Activated naive CD4-positive, alpha-beta T cell treated with anti-CD3 and anti-CD28 coated beads, Interleukin-2, amount 50 U/mL, for 72 hours (primary cell): ENCODE measurements at places on chromosomes 6 and 20. TPM values are rescaled to one million over a fixed set of nuclear protein-coding genes. Genes with fewer than 3 reads are reported as not detected.

DNA sequence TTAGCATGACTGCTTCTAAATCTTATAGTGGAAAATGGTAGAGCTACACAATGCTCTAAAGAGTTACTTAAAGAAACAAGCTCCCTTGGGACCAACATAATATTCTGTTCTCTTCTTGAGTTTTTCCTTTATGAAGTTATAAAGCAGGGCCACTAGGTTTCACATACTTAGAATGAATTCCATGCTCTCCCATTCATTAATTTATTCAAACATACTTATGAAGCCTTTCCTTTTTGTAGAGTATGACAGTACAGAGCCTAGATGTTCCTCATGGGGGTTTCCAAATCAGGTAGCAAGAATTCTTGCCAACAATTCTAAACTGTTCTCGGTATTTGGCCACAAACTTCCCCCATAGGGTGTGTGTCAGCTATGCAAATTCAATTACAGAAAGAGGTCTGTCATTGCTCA, 20.6 kb upstream of the FABP7 start:
- no peak for DNase-seq

- no peak for DNase-seq
These were observed 13.0 kb downstream of the CLVS2 start for GRCh38 chr6:123009059-123009458.

DNA sequence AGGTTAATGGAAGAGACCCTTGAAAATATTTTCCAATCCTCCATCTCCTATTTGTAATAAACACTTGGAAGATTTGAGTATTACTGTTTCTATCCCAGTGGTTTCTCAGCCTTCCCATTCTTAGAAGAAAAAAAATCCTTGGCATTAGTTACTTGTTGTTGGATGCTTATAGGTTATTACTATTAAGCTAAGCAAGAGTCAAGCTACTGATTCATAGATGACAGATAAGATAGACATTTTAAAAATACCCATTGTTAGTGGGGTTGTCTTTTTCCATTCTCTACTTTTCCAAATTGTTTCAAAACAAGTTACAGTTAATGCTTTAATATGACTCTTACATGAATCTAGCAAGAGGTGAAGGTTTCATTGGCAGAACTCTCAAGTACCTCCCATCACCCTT, 158.5 kb downstream of the HIVEP2 start:
- DNase-seq: no peak

- no peak for DNase-seq
These were observed 60.1 kb upstream of the AKIRIN2 start for GRCh38 chr6:87762116-87762515.

DNA sequence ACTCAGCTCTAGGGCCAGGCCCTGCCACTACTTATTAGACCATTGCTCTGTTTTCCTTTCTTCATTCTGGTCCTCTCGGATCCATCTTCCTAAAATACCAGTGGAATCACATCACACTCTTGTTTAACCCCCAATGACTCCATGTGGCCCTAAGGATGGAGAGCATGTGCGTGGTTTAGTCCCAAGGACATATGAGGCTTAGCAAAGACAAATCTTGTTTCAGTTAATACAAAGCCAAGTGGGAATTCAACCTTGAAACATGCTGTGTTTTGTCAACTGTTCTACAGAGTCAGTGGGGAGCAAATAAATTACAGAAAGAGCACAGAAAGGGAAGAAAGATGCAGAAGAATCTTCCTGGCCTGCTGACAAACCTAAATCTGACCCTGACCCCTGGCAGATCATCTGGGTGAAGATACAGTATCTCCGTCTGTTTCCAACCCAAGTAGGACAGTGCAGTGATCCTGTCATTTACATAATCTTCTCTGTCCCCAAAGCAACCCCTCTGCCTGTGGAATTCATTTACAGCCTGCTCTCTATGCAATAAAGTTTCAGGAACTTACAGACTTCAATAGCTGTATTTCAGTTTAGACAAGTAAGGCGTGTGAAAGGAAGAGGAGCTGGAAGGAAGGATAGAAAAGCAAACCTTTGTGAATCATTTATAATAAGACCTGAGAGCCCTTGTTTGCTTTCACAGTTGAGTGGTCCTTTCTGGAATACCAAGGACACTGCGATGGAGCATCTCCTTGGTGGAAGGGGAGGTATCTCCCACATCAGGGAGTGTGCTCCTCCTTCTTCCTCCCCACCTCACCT, 144.0 kb downstream of the THBS2 start:
- no peak for DNase-seq

DNA sequence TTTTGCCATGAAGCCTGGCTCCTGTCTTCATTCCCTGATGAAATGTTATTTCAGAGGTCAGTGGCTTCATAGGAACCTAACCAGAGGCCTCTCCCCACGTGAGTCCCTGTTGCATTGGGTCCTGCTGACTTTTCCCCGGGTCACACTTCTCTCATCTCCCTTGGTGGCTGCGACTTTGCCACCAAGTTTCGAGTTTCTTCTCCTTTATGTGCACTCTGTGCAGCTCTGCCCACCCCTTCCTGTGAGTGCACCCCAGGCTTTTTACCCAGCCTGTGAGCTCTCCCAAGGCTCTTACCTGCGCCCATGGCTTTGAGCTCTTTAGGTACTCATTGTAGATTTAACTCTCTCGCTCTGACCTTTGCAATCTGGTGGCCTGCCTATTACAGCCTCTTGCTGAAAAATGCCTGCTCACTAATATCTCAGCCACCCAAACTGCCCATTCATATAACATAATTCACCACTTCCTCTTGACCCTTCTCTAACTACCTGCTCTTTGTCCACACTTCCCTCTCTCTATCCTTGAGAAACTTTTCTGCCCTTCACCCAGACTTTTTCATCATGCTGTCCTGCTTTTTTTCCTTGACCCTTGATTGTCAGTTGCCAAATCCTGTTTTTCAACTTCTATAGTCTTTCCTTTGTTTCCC, 105.9 kb downstream of the SASH1 start:
- no peak for DNase-seq

- DNase-seq: no peak
These were observed 67.1 kb downstream of the TAF4 start for GRCh38 chr20:61998343-61999121.

DNA sequence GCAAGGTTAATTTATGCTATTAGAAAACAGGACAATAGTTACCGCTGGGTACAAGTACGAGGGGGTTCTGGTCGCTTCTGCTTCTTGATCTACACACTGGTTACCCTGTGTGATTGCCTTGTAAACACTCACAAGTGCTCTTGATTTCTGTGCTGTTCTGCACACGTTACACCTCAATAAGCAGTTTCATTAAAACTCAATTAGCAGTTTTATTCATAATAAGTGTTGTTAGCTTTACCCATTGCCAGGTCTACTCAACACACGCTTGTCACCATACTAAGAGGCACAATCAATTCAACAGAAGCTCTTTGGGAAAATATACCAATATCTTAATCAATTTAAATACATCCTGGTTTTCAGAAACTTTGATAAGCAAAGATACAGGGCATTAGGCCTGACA, 20.4 kb downstream of the BMP7 start:
- no peak for DNase-seq

- DNase-seq: no peak
These were observed 820 bp upstream of the TREML2 start for GRCh38 chr6:41201764-41202173.

DNA sequence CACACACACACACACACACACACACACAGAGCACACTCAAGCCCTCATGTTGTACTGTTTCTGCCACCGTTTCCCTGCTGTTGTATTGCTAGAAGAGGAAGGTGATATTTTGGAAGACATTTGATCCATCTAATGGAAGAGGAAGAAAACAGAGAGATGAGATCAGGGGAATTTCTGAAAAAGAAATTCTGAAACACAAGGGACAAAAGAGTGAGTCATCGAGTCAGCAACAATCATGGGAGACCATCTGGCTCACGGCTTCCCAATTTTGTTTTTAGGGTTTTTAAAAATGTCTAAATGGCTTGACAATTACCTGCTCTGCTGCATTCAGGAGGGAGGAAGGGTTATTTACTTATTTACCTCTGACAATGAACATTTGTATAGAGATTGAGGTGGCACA, 22.0 kb downstream of the SOX4 start:
- DNase-seq: no peak

DNA sequence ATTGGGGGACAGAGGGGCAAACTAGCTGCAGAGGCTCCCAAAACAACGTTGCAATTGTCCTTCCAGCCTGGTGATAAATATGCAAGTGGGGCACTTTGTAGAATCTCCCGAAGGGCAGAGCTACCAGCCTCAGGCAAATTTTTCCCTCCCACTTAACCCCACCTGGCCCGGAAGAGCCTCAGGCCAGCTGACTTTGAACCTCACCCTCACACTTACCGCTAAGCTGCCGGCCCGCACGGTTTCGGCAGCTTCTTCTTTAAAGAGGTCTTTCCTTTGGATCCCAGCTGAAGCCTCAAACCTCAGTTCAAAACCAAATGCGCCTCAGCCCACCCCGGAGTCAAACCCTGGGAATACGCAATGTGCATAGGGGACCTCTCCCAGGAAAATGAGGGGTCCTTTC, 2.5 kb downstream of the OVOL2 start:
- no peak for DNase-seq

- DNase-seq: no peak
These were observed 54.6 kb downstream of the ARHGAP18 start for GRCh38 chr6:129655334-129655733.

GRCh38 chr6:42846505-42846904, 32.9 kb upstream of the RPL7L1 start:
- no peak for DNase-seq

DNA sequence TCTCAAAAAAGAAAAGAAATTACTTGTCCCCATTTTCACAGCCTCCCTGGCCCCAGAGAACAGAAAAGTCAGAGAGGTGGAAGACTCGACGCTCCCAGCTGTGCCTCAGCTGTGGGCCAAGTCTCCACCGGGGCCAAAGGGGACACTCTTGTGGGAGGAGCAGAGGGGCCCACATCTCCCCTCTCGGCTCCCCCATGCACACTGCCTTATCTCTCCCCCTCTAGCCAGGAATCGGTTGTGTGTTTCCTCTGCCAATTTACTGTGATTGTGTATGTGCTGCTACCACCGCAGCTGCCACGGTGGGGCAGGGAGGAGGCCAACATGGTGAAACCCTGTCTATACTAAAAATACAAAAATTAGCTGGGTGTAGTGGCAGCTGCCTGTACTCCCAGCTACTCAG, 8.4 kb downstream of the TIAM2 start:
- no peak for DNase-seq

- no peak for DNase-seq
These were observed 43.3 kb downstream of the PPARD start for GRCh38 chr6:35385457-35386202.

GRCh38 chr6:16338577-16339264, 100.3 kb downstream of the GMPR start:
- DNase-seq: no peak

- DNase-seq: no peak
These were observed 557.5 kb upstream of the NOX3 start for GRCh38 chr6:156013155-156013554.

GRCh38 chr20:16701296-16701695, 28.5 kb upstream of the SNRPB2 start:
- no peak for DNase-seq

- DNase-seq: no peak
These were observed 5.1 kb downstream of the KIAA1755 start for GRCh38 chr20:38255393-38255792.

DNA sequence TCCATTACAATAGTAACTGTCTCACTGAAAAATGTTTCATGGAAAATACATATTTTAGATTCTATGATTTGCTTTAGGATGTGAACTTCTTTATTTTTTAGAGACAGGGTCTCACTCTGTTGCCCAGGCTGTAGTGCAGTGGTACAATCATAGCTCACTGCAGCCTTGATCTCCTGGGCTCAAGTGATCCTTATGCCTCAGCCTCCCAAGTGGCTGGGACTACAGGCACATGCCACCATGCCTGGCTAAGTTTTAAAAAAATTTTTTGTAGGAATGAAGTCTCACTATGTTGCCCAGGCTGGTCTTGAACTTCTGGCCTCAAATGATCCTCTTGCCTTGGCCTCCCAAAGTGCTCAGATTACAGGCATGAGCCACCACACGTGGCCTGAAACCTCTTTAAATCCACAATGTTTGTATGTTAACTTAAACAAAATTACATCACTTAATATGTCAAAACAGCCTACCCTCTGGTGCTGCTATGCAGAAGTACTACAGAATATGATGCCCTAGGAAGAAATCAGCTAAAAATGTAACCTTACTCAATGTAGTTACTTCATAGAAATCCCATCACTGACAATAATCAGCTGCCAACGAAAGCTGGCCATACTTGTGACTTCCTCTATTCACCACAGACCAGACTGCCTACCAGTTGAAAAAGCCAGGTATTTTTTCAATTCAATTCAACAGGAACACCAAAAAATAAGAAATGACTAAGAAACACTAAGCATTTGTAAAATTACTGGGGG, 17.6 kb downstream of the EEF1A1 start:
- DNase-seq: no peak

GRCh38 chr20:32762754-32763201, 593 bp downstream of the DNMT3B start:
- DNase-seq: no peak

DNA sequence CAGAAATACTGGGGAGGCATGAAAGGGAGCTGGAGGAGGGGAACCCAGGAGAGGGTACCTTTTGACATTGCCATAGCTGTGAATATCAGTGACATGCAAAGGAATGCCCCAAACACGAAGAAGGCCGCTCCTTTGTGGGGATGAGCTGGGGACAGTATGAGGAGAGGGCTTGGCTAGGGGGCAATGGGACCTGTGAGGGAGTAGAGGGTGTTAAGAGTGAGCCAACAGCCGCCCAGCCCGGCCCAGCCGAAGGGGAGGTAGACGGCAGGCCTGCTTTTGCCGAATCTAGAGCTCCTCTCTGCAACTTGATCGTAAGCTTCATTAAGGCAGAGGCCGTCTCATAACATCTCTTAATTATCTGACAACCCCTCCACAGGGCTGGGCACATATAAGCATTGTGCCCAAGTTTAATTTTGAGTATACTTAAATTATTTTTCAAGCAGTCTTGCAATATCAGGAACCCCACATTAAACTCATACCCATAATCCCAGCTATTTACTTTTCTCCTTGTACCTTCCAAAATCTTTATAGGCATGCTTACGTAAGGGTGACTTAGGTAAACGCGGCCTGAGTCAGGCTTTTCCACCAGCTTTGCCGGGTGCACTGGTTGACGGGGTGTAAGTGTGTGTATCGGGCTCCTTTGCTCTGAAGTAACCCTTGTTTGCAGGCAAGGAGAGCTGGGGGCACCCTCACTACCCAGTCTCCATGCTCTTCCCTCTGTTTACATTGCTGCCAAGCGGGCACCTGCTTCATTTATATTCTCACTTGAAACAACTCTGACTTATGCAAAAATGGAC, 24.9 kb upstream of the VEGFA start:
- no peak for DNase-seq

GRCh38 chr6:14472986-14473337, 355.4 kb downstream of the CD83 start:
- no peak for DNase-seq

GRCh38 chr20:46131396-46131795, 13.3 kb downstream of the CD40 start:
- no peak for DNase-seq

Gene BFSP1
- total RNA-seq: 0.16 TPM

Gene HSPA1B
- 171 TPM for total RNA-seq

Gene RGL2
- total RNA-seq: 24.5 TPM

Gene SPTLC3
- total RNA-seq: 1.7 TPM

Gene GINS1
- total RNA-seq: 26.3 TPM

Gene GDAP1L1
- not detected for total RNA-seq

Gene ARG1
- total RNA-seq: not detected

Gene OR2B6
- total RNA-seq: not detected

Gene CLVS2
- total RNA-seq: not detected

Gene MAP7
- total RNA-seq: 1.3 TPM
